ENCODE measurements at places on chromosomes 16 and 17. TPM values are rescaled to one million over a fixed set of nuclear protein-coding genes. Genes with fewer than 3 reads are reported as not detected.

DNA sequence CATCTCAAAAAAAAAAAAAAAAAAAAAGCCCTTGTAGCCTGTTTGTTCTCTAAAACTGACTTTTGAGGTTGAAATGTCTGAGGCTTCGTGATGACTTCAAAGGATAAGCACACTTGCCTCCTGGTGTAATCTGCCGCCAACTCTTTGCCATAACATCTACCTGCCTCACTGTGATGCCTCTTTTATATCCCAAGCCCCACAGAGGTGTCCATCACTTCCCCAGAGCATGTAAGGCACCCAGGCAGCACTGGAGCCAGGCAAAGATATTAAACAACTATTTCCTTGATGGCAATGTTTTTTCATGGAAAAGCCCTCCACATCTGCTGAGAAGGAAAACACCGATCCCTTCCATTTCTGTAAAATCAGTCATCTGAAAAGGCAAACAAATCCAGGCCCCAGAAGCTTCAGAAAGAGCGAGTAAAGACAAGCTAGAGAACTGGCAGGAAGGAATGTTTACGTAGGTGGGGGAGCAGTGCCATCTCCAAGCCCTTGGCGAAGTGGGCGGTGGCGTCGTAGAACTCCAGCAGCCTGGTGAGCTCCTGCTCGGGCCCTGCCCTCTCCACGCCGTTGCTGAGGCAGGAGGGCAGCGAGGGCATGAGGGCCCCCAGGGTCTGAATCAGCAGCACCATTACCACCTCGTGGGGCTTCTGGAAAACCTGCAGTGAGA, 28.6 kb downstream of the COG7 start:
- DNase-seq, result no peak

- no peak for DNase-seq
These were observed 85.1 kb downstream of the SLC39A11 start for GRCh38 chr17:73007407-73007806.

DNA sequence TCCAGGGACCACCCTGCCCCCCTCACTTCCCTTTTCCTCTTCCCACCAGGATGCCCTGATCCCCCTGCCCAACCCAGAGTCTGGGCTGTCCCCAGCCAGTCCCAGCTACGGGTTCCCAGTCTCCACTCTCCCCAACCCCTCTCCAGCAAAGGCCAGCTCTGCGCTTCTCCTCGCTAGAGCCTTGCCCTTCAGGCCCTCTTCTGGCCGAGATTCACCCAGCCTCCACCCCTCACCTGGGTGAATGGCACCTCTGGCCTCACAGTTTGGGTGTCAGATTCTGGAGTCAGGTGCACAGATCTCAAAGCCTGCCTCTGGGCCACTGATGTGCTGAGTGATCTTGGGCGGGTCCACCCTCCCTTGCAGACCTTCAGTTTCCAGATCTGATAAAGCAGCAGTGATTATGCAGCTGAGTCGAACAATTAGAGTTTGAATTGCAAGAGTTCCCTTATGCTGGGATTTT, 185.6 kb upstream of the TNRC6C start:
- no peak for DNase-seq

DNA sequence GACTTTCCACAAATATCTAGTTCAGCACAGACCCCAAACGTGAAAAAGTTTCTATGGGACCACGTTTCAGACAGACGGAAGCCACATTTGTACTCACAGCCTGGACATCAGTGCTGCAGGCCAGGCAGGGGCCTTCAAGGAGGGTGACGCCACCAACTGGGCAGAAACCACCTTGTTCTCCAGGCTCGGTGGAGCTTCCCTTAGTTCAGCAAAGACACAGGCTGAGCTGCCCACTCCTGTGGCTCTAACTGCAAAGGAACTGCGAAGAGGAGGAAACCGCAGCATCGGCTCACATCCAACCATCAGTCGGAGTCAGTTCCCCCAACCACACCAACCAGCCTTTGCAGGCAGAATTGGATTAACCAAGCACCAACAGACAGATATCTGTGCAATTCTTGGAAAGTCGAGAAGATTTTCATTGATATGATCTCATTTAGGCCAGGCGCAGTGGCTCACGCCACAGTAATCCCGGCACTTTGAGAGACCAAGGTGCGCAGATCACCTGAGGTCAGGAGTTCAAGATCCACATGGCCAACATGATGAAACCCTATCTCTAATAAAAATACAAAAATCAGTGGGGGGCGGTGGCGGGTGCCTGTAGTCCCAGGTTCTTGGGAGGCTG, 73.3 kb upstream of the CNEP1R1 start:
- no peak for DNase-seq

The UBE2I gene
- 208 TPM for total RNA-seq

Measured in mesothelial cell of epicardium (in vitro differentiated cells).